ENCODE measurements at places on chromosomes 3 and 15. TPM values are rescaled to one million over a fixed set of nuclear protein-coding genes. Genes with fewer than 3 reads are reported as not detected.

Gene LEKR1
- total RNA-seq, result 0.18 TPM

Gene STXBP5L
- 5.9 TPM for total RNA-seq

Gene ARL14
- total RNA-seq, result not detected

Gene LYZL4
- not detected for total RNA-seq

Gene ALS2CL
- 12.6 TPM for total RNA-seq

Gene CTXN2
- 0.07 TPM for total RNA-seq

Gene MELTF
- 8.7 TPM for total RNA-seq

Gene CYP1A1
- total RNA-seq, result 0.23 TPM

Gene DNAJB11
- 44.2 TPM for total RNA-seq

Gene LIPH
- total RNA-seq, result 0.27 TPM

Gene GOLGA8B
- total RNA-seq, result 38.3 TPM

Gene VILL
- 4.7 TPM for total RNA-seq

Gene CEMIP
- total RNA-seq, result 0.57 TPM

Gene PLCL2
- 9.1 TPM for total RNA-seq

Gene CCR8
- not detected for total RNA-seq

Gene MAPKAPK3
- 54.4 TPM for total RNA-seq

Gene B3GALNT1
- 6.0 TPM for total RNA-seq

Gene ILDR1
- 2.3 TPM for total RNA-seq

Gene ZNF770
- 158 TPM for total RNA-seq

Gene SENP8
- total RNA-seq, result 6.3 TPM

Gene KY
- not detected for total RNA-seq

Gene PARP16
- 5.8 TPM for total RNA-seq

Gene ACAN
- 1.4 TPM for total RNA-seq

Gene FBXL22
- total RNA-seq, result 0.46 TPM

Gene CCDC13
- 0.79 TPM for total RNA-seq

Gene ROPN1
- total RNA-seq, result not detected

Gene FYTTD1
- total RNA-seq, result 21.4 TPM

Gene IL17RD
- total RNA-seq, result 72.9 TPM

Gene CIAO2A
- 72.3 TPM for total RNA-seq

Gene HCLS1
- 1.9 TPM for total RNA-seq

Gene MME
- total RNA-seq, result 23.7 TPM

Gene RBMS3
- 6.7 TPM for total RNA-seq

Gene RAB6B
- 14.9 TPM for total RNA-seq

Gene TM4SF18
- 2.2 TPM for total RNA-seq

Gene SERPINI2
- not detected for total RNA-seq

Gene MESP2
- total RNA-seq, result 0.66 TPM

Gene HYKK
- total RNA-seq, result 3.1 TPM

Gene ATP10A
- 2.1 TPM for total RNA-seq

Gene CCDC71
- total RNA-seq, result 32.0 TPM

Gene ANKRD63
- total RNA-seq, result 1.2 TPM

Gene WDR53
- 20.0 TPM for total RNA-seq

Gene OR5H14
- not detected for total RNA-seq

Gene SOX14
- total RNA-seq, result 0.70 TPM

Gene NPAP1
- 0.11 TPM for total RNA-seq

Gene RTP1
- total RNA-seq, result 5.6 TPM

Gene C15orf62
- 0.72 TPM for total RNA-seq

Gene SLC38A3
- 0.90 TPM for total RNA-seq

Gene ZIC1
- total RNA-seq, result 30.3 TPM

Gene STRIT1
- 0.33 TPM for total RNA-seq

Gene PP2D1
- not detected for total RNA-seq

Gene CYP8B1
- 0.16 TPM for total RNA-seq

Data from WTC11 (cell line).